HCT116 (cell line): ENCODE measurements at places on chromosomes 7 and 10. TPM values are rescaled to one million over a fixed set of nuclear protein-coding genes. Genes with fewer than 3 reads are reported as not detected.

DNA sequence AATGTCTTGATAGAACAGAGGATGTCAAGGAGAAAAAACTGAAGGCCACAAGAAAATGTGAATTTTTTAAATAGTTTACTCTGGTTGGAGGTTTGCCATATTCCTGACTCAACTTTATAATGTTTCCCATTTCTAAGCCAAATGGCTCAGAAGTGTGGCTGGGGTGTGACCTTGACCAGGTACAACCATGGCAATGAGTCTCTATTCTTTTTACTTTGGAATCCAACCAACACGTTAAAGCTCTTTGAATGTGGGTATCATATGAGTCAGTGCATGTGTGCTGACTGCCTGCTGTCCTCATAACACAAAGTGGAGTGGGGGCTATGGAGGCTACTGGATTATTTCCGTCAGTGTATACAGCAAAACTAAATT is 33.5 kb upstream of the DLD start:
- no peak for DNase-seq

HOGA1 gene
- 1.6 TPM for total RNA-seq

CYP3A5 gene
- 1.5 TPM for total RNA-seq

ACBD7 gene
- 3.3 TPM for total RNA-seq

DNA sequence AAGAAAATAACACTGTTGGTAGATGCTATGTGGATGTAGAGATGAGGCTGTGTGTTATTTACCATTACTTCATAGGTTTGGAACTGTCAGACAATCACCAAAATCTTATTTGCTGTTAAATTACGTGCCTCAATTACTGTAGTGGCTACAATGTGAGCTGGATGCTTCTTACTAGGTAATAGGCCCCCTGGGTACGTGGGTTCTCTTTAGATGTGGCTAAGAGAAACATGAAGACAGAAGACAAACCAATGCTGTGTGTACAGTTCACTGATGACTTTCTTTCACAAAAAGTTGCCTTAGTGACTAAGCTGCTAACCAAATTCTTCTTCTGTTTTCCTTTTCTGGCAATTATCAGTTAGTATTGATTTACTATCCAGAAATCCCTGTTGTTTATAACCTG is 144.6 kb downstream of the SEMA3E start:
- DNase-seq: no peak

DNA sequence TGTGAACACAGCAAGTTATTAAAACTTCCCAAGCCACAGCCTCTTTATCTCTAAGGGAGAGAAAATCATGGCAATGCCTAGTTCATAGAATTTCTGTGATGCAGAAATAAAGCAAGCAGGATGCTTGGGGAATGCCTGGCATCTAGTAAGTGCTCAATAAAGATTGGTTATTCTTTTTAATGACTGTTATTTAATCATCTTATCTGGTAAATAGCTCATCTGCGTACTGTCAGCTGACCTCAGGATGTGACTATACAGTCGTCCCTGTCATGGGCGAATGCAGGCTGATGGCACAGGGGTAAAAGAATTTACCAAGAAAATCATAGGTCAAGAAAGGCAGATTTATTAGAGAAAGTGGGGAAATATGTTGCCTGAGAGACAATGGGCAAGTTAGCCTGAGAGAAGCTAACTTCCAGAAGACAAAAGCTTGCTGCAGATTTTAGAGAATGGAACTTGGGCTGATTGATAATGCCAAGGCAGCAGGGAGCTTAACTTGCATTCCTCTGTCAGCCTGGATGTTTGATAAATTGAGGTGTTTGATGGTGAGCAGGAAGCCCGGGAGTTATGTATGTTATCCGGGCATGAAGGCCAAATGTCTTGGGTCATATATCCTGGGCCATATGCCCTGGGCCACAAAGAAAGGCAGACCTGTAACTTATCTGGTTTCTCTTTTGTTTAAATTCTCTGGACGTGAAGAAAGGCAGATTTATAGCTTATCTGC is 126.0 kb downstream of the KCNMA1 start:
- no peak for DNase-seq
